ENCODE measurements at places on chromosomes 12 and 14. TPM values are rescaled to one million over a fixed set of nuclear protein-coding genes. Genes with fewer than 3 reads are reported as not detected.

LRCOL1 gene
- total RNA-seq, result not detected

PROX2 gene
- total RNA-seq, result not detected

MORN3 gene
- total RNA-seq, result not detected

NFKBIA gene
- 142 TPM for total RNA-seq

LRP1-AS gene
- total RNA-seq, result not detected

GPRC5A gene
- 1.2 TPM for total RNA-seq

Measured in hair follicular keratinocyte (primary cell).